Purkinje cell (primary cell): ENCODE measurements at places on chromosomes 13 and 19. TPM values are rescaled to one million over a fixed set of nuclear protein-coding genes. Genes with fewer than 3 reads are reported as not detected.

SYNE4 gene
- polyA plus RNA-seq, result 3.4 and 4.6 TPM in 2 replicates

BCAM gene
- not detected in 2 replicates for polyA plus RNA-seq

MICU2 gene
- 31.0 and 60.9 TPM in 2 replicates for polyA plus RNA-seq

LILRA1 gene
- not detected in 2 replicates for polyA plus RNA-seq
